HS-27A (cell line): ENCODE measurements at places on chromosomes 4 and X.

GRCh38 chr4:159150821-159151390 is 48.0 kb downstream of the RAPGEF2 start:
- DNase-seq = no peak

DNA sequence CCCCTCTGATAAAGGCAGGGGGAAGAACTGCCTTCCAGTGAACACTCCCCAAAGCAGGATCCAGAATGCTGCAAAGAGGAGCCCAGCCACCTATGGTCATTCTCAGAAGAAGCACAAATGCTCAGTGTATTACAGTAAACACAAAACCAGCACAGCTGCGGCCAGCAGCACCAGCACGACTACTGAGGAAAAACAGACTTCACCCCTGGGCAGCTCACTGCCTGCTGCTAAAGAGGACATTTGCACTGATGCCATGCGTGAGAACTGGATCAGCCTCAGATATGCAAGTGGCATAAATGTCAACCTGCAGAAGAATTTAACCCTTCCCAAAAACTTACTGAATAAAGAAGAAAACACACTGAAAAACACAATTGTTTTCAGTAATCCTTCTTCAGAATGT is 80.2 kb upstream of the TLR2 start:
- no peak for DNase-seq

GRCh38 chr4:2810388-2810787 is 17.5 kb downstream of the SH3BP2 start:
- DNase-seq = no peak

DNA sequence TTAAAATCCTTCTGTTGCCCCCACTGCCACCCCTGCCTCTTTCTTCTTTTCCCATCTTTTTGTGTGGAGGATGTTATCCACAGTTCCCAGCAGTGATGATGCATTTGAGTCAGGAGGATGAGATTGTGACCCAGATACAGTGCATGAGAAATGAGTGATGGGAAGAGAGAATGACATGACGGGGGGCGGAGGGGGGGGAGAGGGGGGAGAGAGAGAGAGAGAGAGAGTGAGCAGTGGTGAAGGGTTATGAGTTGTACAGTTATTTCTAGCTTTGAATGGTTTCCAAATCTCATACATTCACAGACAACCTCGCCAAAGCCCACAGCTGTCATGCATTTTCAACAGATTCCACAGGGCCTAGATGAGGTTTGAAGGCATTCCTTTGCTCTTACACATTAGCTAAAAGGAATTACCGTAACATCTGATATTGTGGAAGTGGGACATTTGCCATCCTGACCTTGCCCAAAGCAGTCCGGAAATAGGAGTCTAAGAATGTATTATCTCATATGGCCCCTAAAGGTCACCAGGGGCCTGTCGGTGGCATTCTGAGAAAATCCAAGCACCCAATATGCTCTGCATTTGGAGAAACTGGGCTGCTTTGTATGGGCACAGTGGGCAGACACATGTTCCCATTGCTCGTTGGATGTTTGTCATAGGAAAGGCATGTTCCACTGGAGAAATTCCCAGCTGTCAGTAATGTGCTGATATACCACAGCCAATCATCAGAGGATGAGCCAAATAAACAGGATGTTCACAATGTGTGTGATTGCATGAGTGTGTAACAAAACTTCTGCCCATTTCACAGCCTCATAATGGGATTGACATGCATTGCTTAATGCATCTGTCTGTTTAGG is 435.8 kb downstream of the SPRY1 start:
- DNase-seq = peak; percentile 92

- DNase-seq = no peak
These were observed 9.0 kb upstream of the INTU start for GRCh38 chr4:127623797-127624083.

DNA sequence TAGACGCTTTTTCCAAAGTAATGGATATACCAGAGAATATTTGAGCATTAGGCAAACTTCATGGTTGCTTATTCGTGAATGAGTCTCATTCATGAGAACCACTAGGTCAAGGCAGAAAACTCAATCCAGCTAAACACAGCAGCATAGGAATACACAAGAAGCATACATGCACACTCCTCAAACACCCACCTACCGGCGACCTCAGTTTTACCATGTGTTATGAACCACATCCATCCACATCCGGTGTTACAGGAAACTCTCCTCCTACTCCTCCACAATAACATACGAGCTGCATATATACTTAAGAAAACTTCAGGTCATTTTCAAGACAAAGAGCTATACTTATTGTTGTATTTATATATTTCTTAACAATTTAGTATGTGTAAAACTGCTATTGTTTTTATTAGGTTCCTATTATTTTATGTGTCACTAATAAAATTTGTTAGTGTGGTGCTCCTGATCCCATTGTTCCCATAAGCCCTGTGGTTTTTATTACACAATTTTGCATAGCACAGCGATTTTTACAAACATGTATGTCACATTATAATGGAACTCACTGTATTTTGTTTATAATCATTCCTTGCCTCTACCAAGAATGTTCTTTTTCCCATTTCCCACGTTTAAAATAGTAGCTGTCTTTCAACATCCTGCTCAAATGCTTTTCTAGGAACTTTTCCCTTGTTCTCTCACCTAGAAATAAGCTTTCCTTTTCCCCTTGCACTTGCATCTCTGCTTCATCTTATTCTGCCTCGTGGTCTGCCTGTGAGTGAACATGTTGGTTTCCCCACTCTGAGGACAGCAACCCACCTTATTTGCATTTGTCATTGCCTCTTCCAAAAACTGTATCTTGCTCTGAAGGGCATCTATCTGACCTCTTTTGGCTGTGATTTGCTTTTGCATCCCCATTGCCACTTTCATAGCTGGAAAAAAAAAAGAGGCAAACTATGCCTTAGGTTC is 48.3 kb downstream of the STBD1 start:
- DNase-seq = no peak

- no peak for DNase-seq
These were observed 53.8 kb downstream of the RAP1GDS1 start for GRCh38 chr4:98314791-98315565.

GRCh38 chr4:184689681-184690080 is 40.1 kb downstream of the PRIMPOL start:
- no peak for DNase-seq

- DNase-seq = no peak
These were observed 1571.9 kb downstream of the ADGRL3 start for GRCh38 chr4:62771983-62772557.

DNA sequence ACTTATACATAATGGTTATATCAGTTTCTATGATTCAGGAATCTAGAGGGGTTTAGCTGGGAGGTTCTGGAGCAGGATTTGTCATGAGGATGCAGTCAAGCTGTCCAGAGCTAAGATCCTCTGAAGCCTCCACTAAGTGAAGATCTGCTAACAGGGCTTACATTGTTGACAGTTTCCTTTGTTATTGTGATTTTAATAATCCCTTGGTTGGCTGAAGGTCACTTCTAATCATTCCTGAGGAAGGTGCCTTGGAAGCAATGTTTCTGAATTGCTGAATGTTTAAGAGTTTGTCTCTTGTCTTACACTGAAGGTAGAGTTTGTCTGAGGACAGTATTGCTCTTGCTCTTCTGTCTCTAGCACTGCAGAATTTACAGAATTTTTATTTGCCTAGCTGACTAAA is 41.3 kb downstream of the BANK1 start:
- no peak for DNase-seq

- no peak for DNase-seq
These were observed 14.0 kb upstream of the GLOD5 start for GRCh38 chrX:48747415-48748016.

GRCh38 chrX:38939067-38939466 is 137.8 kb downstream of the MID1IP1 start:
- no peak for DNase-seq

DNA sequence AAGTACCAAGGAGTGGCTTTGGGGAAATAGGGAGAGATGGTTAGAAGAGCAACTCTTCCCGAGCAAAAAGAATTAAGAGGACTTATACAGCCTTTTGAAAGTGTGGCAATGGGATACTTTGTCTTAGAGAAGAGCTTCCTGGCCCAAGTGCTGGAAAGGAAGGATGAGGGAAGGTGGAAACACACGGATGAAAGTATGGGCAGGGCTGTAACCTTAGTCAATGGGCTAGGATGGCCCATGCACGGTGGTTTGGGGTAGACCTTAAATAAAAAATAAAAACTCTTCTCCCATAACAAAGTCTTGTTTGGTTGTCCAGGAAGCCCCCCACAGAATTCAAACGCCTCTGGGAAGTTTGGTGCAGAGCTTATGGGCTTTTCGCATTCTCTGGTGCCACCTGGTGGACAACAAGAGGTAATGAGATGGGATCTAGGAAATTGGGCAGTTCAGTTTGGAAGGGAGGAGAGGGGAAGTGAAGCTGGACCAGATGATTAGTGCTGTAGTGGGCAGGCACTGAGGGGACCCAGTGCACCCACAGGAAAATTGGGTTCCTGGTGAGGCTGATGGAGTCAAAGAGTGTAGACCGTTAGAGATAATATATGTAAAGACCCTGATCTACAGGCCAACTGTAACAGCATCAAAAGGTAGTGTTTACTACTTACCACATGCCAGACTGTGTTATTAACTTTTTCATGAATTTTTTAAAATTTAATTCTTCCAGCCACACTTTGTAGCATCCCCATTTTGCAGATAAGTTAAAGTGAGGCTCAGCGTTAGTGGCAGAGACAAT is 13.8 kb upstream of the ENOX2 start:
- no peak for DNase-seq

DNA sequence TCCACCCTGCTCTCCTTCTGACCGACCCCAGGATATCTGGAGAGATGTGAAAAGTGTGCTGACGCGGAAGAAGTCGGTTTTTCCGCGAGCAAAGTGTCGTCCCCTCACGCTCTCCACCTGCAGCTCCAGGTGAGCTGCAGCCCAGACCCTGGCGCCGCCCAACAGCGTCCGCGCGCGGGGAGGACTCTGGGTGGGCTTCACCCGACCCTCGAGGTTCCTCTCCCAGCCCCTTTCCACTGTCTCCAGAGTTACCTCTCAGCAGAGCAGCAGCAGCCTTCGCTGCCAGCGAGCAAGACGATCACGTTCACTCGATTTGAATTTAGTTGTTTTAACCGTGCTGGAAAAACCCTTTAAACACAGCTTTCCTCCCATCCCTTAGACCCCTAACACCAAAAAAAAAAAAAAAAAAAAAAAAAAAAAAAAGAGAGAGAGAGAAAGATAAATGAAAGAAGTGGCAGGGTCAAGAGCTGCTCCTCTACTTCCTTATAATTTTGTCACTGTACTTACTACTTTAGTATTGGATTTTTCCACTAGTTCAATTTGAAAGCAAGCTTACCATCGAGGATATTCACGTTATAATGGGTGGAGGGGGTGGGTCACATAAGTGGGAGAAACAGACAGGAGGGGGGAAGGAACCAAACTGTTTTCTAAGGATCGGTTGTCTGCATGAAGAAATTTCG is 758 bp upstream of the NR3C2 start:
- DNase-seq = no peak

GRCh38 chr4:3269105-3269927 is 20.4 kb downstream of the MSANTD1 start:
- DNase-seq = no peak

DNA sequence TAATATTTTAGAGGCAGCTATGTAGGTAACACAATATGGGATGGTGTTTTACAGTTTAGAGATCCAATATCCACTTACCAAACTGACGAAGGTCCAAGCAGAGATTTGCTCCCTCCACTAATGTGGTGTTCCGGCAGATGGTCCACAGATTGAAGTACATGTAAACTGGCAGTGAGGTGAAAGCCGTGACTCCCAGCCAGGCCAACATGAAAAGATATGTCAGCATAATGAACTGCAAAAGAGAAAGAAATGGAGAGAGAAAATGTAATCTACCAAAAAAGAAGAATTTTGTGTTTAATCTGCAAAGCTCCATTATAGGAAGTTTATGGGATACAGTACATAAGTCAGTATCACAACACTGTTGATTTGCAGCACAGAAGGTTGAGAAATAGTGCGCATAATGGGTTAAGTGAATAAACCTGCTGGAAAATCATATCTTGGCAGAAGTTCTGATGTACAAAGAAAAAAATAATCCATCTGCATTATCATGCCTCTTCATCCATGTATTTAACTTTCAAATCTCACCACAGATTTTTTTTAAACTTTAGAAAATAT is 160.2 kb downstream of the GPM6A start:
- DNase-seq = no peak

DNA sequence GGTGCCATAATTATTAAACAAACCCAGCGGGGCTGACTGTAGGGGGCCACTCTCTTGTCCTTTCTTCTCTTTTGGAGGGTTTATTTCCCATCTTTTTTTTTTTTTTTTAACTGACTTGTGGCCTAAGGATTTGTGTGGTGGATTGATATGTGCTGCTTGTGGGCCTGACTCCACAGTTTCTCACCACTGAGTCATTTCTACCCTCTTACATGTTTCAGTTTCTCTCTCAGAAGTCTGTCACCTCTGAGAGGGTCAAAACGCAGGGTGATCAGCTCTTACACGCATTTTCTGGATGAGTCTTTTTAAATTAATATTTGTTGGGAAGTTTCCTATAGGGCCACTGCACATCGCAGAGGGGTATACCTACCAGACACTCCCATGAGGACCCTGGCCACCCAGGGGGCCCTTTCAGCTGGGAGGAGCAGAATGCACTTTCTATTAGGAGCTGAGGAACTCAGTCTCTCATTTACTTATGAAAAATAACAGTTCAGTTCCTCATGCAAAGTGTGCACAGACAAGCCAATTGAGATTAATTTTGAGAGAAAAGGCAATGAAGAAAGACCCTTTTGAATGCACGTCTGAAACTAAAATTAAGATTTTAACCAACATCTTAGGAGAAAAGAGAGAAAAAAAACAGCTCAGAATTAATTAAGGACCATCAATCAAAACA is 407.9 kb downstream of the TECRL start:
- no peak for DNase-seq

DNA sequence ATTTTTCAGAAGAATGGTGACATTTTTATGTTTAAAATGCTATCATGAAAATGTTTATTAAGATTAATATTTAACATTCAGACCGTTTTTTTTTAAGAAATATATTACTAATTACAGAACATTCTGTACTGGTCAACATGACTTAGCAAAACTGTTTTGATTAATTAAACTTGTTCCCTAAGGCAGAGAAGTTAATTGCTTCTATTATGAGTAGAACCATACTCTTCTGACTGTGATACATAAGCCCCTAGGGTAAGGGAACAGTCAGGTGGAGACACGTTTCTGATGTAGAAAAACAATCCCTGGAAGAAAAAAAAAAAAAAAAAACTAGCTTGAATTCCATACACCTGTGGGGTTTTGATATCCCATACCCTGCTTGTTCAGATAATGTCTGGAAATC is 97.4 kb downstream of the GPM6A start:
- DNase-seq = no peak

- peak; percentile 55 for DNase-seq
These were observed 283.8 kb downstream of the IQCM start for GRCh38 chr4:149531861-149532260.

DNA sequence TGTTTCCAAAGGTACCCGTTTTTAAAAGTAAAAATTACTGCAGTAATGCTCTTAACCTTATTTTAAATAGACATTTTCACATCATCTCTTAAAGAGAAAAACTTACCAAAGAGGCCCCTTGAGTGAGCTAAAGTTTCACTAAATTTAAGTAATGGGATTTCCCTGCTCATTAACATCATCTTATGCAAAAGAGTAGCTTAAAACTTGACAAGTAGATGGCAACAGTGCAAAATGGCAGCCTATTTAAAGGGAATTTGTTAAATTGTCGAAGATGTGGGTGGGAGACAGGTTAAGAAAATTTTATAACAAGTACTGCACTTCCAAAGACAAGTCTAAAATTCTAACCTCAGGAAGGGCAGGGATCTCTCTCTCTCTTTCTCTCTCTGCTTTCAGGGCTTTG is 271.7 kb upstream of the LDB2 start:
- no peak for DNase-seq
